Lower leg skin (tissue), 4 donors: ENCODE measurements at places on chromosomes 5 and 9.
A peak's percentile ranks its signal among the peaks of the same experiment; 100 is the strongest.

DNA sequence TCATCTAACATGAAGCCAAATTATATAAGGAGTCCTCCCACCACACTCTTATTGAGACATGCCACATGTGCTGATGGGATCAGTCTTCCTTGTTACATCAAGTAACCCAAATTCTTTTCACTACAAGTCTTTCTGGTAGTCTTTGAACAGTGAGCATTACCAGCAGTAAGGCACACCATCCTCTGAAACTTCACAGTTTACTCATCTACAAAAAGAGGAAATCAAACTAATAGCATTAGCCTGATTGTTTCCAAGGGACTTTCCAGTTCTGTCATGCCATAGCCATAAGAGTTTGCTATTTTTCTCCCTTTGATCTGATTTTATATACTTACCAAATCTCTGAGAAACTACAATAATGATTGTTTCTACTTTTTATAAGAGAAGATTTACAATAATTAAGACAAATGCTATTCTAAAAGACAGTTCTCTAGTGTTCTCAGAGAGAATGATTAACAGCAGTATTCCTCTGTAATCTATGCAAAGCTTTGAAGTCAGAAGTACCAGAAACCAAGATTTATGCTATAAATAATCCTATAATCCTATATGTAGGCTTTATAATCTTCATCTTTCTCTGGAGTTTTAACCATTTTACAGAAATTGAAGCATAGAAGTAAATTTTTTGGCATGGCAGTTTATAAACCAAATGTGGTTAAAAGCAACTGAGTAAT is 166.2 kb upstream of the ACO1 start:
- no peak for DNase-seq

GRCh38 chr5:16057277-16057676 is 122.3 kb downstream of the MARCHF11 start:
- DNase-seq = no peak

DNA sequence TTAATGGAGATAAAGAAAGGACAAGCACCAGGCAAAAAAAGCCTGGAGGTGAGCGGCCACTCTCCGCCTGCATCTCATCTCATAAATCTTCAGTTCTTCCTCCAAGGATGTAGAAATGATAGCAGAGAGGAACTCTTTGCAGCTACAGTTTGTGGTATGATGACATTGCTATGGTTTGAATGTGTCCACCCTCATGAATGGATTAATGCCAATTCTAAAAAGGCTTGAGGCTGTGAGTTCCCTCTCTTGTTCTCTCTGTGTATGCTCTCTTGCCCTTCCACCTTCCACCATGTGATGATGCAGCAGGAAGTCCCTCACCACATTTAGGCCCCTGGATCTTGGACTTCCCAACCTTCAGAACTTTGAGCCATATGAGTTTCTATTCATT is 126.4 kb downstream of the SPOCK1 start:
- no peak for DNase-seq

GRCh38 chr5:4511996-4512656 is 628.0 kb upstream of the ADAMTS16 start:
- DNase-seq = peak; percentile 46

- DNase-seq = no peak
These were observed 58.7 kb upstream of the ZFR start for GRCh38 chr5:32503261-32503660.

- DNase-seq = no peak
These were observed 7.7 kb upstream of the C5 start for GRCh38 chr9:121057821-121058220.

- DNase-seq = no peak
These were observed 59.9 kb downstream of the TRIM36 start for GRCh38 chr5:115109840-115110239.

- no peak for DNase-seq
These were observed 82.1 kb downstream of the GIN1 start for GRCh38 chr5:103037673-103038455.
